Caudate nucleus (tissue), 63 donors: ENCODE measurements at places on chromosomes 13 and 19.

GRCh38 chr19:49512970-49513745 is 697 bp downstream of the FCGRT start:
- no peak for DNase-seq

DNA sequence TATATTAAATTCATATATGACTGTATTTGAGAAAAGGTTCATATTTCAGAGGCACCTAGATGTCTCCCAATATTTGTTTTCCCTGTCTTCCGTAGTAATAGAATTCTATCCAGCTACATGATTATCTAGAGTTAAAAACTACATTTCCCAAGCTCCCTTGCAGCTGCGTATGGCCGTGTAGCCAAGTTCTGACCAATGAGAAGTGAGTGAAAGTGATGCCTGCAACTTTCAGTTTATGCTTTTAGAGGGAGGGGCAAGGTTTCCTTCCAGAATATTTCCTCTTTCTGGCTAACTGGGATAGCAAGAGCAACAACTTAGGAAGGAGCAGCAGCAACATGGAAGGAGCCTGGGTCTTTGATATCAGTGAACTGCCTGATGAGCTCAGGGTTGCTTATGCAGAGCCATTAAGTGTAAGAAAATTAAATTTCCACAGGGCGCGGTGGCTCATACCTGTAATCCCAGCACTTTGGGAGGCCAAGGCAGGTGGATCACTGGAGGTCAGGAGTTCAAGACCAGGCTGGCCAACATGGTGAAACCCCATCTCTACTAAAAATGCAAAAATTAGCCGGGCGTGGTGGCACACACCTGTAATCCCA is 23.2 kb upstream of the CYP2A13 start:
- no peak for DNase-seq

GRCh38 chr13:95083758-95084157 is 217.5 kb downstream of the ABCC4 start:
- no peak for DNase-seq

GRCh38 chr13:99288089-99288488 is 19.1 kb downstream of the GPR183 start:
- DNase-seq = no peak

GRCh38 chr13:114167426-114167825 is 11.6 kb upstream of the CFAP97D2 start:
- DNase-seq = no peak

GRCh38 chr13:46386392-46387063 is 524 bp downstream of the RUBCNL start:
- no peak for DNase-seq
